ENCODE measurements at places on chromosomes 16 and 17. TPM values are rescaled to one million over a fixed set of nuclear protein-coding genes. Genes with fewer than 3 reads are reported as not detected.

TMEM97 gene
- total RNA-seq = 33.3 TPM

CCL1 gene
- 9.5 TPM for total RNA-seq

ITGAD gene
- 0.27 TPM for total RNA-seq

MVD gene
- 68.6 TPM for total RNA-seq

SLFN13 gene
- total RNA-seq = 65.5 TPM

CLEC3A gene
- total RNA-seq = not detected

SLC5A11 gene
- total RNA-seq = 0.41 TPM

KRTAP1-1 gene
- not detected for total RNA-seq

WSCD1 gene
- 0.20 TPM for total RNA-seq

ASGR1 gene
- 0.91 TPM for total RNA-seq

CDRT15 gene
- total RNA-seq = not detected

LRRC36 gene
- not detected for total RNA-seq
